ENCODE measurements at places on chromosomes 1 and 21.

DNA sequence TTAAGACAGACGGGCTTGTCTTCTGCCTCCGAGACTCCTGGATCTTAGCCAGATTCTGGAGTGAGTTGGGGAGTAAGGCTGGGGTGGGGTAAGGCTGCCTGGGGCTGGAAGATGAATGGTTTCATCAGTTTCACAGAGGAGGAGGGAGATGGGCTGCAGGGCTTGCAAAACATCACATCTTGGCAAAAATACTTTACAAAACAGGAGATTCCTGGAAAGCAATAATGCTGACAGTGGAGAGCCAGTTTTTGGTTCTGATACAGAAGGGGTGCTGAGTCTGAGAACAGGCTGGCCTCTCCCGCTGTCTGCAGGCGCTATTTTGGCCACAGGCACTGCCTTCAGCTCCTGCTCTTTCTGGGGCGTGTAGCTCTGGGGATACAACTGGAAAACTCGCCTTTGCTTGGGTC lies 83.4 kb upstream of the KCNE2 start:
- no peak for DNase-seq

DNA sequence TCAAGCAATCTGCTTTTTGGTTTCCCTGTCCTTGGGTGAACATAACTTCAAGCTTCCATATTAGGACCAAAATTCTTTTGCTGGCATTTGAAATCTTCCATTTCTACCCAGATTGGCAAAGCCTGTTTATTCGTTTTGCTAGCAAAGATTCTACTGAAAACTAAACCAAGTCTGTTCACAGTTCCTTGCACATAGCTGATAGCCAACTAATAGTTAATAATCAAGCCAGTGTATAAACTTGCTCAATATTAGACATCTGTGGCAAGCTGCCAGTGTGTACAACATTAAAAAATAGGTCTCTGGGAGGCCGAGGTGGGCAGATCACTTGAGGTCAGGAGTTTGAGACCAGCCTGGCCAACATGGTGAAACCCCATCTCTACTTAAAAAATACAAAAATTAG lies 6.3 kb downstream of the APP start:
- DNase-seq, result no peak

DNA sequence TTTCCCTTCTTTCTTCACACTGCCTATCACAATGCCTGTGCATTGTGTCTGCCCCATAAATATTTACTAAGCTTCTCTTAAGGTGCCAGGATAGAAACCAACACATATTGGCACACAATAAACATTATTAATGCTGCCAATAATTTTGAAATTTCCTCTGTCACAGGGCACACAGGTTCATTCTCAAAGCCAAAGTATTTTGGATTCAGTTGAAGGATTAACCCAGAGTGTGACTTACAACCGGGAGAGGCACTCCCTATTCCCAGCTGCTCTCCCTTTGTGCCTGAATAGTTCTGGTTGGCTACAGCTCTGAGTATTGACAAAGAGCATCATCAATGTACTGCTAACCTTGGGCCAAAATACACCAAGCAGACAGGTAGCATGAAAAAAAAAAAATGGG lies 46.6 kb upstream of the ATP1A1 start:
- DNase-seq, result no peak

GRCh38 chr1:192635939-192636338 lies at the start of gene RGS13:
Gene RGS13, plus strand, starts transcription at chr1:192636147. Its CDS starts 8,188 bp downstream, at chr1:192644335.
- DNase-seq, result no peak

DNA sequence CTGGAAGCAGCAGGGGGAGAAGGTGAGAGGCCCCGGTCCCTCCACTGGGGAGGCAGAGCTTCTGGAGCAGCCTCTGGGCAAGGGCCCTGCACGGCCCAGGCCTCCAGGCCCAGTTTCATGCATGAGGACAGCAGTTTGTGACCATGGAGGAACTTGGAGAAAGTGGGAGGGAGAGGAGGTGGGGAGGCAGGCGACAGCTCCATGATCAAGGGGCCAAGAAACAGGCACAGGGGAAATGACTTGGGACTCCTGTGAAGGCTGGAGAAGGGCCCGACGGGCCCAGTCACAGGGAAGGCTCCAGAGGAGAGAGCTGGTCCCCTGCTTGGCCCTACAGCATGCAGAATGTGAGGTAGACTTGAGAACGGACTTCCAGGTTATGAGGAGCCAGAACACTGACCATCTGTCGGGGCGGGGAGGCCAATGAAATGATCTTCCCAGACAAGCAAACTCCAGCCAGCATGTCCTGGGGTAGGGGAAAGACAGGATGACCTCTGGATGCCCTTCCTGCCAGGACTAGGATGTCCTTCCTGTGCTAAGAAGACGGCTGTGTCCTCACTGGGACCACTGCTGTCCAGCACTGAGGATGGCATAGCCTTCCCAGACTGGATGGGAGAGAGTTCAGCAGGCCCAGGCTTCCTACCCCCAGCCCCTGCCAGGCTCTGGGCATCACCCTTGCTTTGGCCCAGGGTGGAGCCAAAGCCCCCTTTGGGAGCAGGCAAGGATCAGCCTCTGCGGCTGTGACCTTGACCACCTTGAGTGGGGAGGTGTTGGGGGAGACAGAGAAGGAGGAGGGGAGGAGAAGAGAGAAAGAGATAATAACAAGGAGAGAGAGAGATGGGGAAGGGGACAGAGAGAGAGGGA lies 548.2 kb downstream of the PTPRU start:
- no peak for DNase-seq

DNA sequence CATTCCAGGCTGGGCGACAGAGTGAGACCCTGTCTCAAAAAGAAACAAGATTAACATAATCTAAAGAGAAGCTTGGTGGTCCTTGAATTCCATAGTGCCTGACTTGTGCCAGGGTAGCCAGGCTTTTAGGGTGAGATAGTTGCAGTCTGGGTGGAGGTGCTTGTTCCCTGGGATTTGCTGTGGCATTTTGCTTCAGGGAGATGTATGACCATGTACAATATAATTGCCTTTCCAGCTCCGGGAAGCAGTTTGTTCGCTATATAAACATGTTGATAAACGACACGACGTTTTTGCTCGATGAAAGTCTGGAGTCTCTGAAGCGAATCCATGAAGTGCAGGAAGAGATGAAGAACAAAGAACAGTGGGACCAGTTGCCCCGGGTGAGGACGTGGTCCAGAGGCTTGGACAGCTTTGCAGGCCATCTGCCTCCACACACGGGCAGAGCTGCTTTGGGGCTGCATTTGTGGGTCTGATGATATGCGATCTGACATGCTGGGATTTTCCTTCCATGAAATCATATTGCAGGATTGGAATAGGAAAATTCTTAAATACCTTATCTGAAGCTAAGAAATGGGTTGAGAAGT lies 49.4 kb upstream of the KIF1B start:
- no peak for DNase-seq

- DNase-seq, result no peak
Observed at GRCh38 chr1:1221887-1222574, 8.1 kb upstream of the TNFRSF4 start.

DNA sequence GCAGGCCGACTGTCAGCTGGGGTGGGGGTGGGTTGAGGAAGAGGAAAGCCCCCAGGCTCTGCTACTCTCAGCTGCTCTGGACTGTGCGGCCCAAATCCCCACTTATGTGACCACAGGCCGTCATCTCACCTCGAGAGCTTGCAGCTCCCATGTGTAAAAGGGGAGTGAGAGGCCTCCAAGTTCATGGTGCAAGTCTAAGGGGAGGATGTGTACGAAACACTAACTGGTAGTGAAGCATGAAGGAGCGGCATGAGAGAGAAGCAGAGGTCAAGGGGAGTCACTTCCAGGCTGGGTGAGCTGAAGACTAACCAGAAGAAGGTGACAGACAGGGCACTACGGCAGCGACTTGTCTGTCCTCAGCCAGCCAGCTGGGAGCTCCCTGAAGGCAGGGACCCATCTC lies 43.8 kb downstream of the GLIS1 start:
- no peak for DNase-seq

GRCh38 chr1:41616563-41616962 lies 132.1 kb upstream of the EDN2 start:
- DNase-seq, result no peak

GRCh38 chr1:5390504-5390903 lies 601.7 kb downstream of the NPHP4 start:
- DNase-seq, result no peak

DNA sequence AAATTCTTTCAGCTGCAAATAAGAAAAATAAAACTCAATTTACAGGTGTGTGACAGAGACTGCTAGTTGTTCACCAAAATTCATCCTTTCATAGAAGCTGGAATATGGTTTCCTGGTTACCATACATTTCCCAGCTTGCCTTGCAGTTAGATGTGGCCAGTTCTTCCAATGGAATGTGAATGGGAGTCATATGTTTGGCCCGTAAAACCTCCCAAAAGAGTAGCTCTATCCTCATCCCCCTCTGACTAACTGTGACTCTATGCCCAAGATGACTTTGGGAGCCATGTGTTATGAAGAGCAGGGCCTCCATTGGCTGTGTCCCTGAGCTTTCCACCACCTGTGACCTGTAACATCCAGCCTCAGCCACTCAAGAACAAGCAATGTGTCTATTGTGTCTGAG lies 90.6 kb upstream of the NGF start:
- no peak for DNase-seq

DNA sequence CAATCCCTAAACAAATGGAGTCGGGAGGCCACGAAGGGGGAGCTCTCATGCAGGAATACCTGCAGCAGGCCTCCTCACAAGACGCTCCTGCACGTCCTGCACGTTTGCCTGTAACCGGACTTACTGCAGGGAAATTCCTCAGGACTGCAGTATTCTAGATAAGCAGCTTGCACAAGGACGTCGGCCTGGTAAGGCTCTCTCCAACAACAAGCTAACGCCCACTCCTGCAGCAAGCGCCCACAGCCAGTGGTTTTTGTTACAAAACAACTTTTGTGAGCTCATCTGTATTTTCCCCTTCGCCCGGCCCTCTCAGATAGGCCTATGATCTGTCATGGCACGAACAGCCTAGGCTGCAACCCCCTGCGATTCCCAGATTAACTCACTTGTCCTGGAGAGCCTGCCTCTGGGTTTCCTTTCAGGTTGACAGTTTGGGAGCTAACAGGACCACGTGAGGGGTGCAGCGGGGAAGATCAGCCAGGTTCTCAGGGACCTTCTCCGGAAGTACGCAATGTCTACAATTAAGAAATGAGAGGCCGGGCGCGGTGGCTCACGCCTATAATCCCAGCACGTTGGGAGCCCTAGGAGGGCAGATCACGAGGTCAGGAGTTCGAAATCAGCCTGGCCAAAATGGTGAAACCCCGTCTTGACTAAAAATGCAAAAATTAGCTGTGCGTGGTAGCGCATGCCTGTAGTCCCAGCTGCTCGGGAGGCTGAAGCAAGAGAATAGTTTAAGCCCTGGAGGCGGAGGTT lies 921 bp upstream of the MIB2 start:
- DNase-seq, result no peak

GRCh38 chr1:98398092-98398491 lies 263.4 kb upstream of the SNX7 start:
- DNase-seq, result no peak

DNA sequence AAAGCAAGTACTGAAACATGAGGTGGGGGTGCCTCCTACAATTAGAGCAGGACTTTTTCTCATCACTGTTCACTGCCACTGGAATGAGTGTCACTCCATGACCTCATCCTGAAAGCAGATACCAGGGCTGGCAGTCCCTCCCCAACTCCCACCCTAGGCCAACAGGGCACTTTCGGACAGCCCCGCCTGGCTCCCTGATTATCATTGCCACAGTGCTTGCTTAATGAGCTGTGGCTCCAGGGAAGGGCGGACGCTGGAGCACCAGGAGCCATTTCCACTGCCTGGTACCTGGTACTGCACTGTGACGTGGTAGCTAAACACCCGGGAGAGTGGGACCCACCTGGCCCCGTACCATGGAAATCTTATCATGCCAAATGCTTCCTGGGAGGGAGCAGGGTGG lies 22.3 kb downstream of the SLC9A1 start:
- no peak for DNase-seq

DNA sequence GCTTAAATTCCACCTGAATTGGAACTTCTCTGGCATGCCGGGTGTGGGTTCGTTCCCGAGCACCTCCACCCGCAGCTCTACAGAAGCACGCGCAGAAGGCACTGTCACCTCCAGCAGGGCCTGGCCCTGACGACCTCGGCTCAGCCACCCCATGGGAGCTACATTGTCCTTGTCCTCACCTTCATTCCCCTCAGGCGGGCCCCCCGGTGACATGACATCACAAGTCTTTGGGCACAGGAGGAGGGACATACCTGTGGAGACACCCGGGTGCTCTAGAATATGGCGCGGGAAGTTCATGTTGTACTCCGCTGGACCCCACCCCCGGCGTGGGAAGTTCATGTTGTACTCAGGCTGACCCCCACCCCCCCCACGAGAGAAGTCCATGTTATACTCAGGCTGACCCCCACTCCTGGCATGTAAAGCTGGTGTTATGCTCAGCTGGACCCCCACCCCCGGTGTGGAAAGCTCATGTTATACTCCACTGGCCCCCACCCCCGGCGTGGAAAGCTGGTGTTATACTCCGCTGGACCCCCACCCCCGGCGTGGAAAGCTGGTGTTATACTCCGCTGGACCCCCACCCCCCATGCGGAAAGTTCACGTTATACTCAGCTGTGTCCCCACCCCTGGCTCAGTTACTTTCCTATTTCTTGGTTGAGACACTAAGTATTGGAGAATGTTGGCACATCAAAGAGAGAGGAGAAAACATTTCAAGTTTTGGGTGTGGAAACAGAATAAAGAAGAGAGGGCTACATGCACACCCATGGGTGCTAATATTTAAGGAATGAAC lies 37.6 kb downstream of the UMODL1 start:
- DNase-seq, result no peak

DNA sequence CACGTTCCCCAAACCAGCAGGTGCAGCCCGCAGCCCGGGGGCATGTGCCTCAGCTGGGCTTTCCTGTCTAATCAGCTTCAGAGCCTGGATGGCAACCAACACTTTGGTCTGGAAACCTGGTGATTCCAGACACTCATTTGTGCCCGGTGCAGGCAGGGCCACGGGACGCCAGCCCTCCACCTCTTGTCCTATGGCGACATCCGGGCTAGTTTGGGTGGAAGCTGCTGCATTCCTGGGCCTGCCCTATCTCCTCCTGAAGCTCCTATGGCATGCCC lies 111.8 kb downstream of the WDR4 start:
- DNase-seq, result no peak

All from stimulated activated CD4-positive, alpha-beta T cell treated with anti-CD3 and anti-CD28 coated beads, Interleukin-1b, Interleukin-23, amount 100 ng/mL, for 24 hours (primary cell).